ENCODE measurements at places on chromosomes 4 and X. TPM values are rescaled to one million over a fixed set of nuclear protein-coding genes. Genes with fewer than 3 reads are reported as not detected.
A peak's percentile ranks its signal among the peaks of the same experiment; 100 is the strongest.

DNA sequence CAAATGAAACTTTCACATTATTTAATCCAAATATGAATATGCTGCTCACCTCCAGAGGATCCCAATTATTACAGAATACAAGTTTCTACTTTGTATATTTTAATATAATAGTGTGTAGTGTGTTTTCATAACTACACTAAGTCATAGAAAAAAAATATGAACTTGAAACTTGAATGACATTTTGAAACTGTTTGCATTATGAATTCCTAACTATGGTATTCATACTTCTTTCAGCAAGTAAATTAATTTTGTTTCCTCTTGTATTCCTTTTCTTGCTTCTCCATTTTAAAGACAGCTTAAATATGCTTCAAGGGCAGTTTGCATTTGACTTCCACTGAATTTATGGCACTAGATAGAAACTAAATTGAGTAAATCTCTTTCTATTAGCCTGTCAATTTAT, 177.1 kb downstream of the BMPR1B start:
- H3K36me3 ChIP-seq, result peaks cover 9% of the 10 kb centered on the region
- H3K4me1 ChIP-seq, result peaks cover 40% of the 10 kb centered on the region
- H3K27ac ChIP-seq, result peak overlapping the region; percentile 88

DNA sequence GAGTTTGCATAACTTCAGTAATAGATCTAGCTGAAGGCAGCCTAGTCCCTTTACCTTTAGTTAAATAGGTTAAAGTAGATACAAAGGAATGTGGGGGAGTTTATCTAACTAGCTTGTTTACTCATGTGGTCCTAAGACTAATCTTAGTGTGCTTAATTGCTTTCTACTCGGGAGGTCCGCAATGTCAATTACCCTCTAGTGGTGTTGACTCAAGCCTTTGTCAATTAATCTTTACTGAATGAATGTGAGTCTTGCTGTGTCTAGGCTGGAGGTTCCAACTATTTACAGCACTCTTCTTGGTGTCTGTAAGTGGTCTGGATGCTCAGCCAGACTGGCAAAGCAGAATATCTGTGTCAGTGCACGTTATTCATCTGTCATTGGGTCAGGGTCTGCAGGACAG, 17.9 kb upstream of the YTHDC1 start:
- H3K36me3 ChIP-seq, result no peaks in the 10 kb centered on the region
- H3K27ac ChIP-seq, result peak overlapping the region; percentile 93
- no peak for DNase-seq
- H3K27me3 ChIP-seq, result no peaks in the 10 kb centered on the region
- H3K4me3 ChIP-seq, result no peak overlapping the region

- H3K27me3 ChIP-seq, result no peaks in the 10 kb centered on the region
- H3K4me1 ChIP-seq, result peaks cover 10% of the 10 kb centered on the region
- H3K4me3 ChIP-seq, result no peak overlapping the region
- H3K36me3 ChIP-seq, result peaks cover 4% of the 10 kb centered on the region
- no peak overlapping the region for H3K27ac ChIP-seq
These were observed 134.8 kb downstream of the HS3ST1 start for GRCh38 chr4:11293866-11294265.

GRCh38 chr4:139301113-139301820, at the start of gene NAA15:
Gene NAA15 (plus strand): TSS chr4:139301505. CDS start chr4:139301778, 273 bp downstream.
- H3K27me3 ChIP-seq, result no peaks in the 10 kb centered on the region
- H3K27ac ChIP-seq, result peak within 1 kb of the TSS; percentile 98
- peaks cover 7% of the 10 kb centered on the region for H3K4me1 ChIP-seq

The HTT-AS gene
- not detected for total RNA-seq

Data from MCF 10A (cell line).